ENCODE measurements at places on chromosomes 16 and 17.

GRCh38 chr16:6377956-6378355 lies 954.7 kb upstream of the RBFOX1 start:
- no peak for DNase-seq

DNA sequence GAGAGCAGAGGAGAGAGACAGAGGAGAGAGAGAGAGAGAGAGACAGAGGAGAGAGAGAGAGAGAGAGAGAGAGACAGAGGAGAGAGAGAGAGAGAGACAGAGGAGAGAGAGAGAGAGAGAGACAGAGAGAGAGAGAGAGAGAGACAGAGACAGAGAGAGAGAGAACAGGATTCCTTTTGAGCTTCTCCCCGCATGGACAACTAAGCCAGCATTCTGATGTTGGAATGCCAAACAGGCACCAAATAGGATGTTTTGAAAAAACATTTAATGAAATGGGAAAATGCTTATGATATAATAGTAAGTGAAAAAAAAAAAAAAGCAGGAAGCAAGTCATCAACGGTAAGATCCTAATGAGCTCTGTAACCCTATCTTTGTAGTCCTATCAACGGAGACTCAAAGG lies 60.7 kb downstream of the ARSG start:
- DNase-seq: no peak

- DNase-seq: no peak
Observed at GRCh38 chr16:85751698-85752501, 1.0 kb upstream of the C16orf74 start.

- DNase-seq: peak; percentile 82
Observed at GRCh38 chr17:44779211-44780025, 20.6 kb downstream of the ADAM11 start.

DNA sequence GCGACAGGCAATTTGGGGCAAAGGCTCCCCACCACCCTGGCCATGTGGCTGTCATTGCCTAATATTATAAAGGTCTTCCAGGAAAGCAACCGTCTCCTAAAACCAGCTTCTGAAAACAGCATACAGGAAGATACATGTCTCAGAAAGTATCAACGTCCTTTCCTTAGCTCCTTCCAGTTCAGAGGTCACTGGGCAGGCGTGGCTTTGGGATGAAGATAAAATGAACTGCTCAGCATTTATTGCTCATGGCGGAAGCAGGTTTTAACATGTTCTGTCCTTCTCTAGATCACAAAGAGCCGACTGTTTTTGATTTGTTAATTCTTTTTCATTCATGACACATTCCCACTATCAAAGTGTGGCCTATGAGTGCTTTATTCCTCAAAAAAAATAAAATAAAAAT lies 8.0 kb downstream of the CFAP20 start:
- no peak for DNase-seq

GRCh38 chr17:78605886-78606285 lies 28.7 kb upstream of the DNAH17 start:
- no peak for DNase-seq

DNA sequence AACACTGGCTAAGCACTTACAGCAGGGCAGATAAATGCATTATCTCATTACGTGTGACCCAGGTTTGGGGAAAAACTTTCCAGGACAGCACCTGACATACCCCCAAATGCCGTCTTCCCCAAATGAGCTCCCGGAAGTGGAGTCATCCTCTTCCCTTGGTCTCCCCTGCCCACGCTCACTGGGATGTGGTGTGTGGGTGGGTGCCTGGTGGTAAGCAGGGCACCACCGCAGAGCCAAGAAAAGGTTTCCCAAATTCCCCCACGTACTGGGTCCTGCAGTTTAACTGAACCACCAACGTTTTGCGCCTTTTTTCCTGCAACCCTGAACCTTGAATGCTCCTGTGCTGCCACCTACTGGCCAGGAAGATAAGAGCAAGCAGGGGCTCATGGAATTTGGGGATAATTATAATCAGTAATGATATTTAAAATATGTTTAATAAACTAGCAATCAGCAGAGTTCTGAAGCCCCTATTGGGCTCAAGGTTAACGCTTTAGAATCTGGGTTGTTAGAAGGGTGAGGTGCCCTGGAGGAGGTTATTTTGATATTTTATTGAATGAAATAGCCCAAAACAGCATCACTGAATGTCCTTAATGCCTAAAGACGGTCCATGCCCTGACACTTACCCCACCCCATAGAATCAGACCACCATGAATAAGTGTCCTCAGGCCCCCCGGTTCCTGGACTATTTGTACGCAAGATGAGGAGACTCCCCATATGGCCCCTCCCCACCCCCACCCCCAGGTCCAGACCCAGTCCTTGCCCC lies 8.0 kb downstream of the SPPL2C start:
- no peak for DNase-seq

DNA sequence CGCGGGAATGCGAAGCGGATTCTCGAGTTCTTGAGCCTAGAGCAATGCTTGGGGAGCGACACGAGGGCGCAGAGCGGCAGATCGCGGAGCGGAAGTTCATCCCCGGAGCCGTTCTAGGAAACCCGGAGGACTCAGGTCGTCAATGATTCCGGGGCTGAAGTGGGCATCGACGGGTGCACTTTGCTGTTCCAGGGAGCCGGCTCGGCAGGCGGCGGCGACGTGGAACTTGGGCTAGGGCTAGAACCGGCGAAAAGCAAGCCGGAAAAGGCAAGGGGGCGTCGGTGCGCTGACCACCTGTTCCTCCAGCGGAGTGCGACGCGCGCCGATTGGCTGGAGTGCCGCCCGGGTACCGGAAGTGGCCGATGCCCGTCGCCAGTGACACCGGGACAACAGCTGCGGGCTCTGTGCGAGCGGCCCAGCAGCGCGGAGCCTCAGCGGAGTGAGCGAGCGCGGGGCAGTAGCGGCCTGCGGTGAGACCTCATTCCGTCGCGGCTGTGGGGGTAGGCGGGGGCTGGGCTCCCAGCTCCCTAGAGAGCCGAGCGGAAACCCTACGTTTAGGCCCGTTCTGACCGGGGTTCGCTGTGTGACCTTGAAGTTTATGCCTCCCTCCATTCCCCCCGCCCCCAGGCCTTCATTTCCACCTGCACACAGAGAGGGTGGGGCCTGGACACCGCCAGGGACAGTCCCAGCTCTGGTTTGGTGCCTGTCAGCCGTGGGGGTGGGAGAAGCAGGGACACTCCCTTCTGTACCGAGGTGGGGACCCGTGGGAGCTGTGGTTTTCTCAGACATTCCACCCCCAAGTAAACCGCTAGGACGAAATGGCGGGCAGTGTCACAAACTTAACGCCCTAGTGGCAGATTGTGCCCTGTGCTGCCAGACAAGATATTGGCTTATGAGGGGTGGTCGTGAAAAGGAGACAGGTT lies at the start of gene ZFP3:
TSS of gene ZFP3 (plus strand) at position 362 of the 923 bp plus-strand sequence. CDS start 13,038 bp downstream, outside the sequence.
- DNase-seq: peak; percentile 88

DNA sequence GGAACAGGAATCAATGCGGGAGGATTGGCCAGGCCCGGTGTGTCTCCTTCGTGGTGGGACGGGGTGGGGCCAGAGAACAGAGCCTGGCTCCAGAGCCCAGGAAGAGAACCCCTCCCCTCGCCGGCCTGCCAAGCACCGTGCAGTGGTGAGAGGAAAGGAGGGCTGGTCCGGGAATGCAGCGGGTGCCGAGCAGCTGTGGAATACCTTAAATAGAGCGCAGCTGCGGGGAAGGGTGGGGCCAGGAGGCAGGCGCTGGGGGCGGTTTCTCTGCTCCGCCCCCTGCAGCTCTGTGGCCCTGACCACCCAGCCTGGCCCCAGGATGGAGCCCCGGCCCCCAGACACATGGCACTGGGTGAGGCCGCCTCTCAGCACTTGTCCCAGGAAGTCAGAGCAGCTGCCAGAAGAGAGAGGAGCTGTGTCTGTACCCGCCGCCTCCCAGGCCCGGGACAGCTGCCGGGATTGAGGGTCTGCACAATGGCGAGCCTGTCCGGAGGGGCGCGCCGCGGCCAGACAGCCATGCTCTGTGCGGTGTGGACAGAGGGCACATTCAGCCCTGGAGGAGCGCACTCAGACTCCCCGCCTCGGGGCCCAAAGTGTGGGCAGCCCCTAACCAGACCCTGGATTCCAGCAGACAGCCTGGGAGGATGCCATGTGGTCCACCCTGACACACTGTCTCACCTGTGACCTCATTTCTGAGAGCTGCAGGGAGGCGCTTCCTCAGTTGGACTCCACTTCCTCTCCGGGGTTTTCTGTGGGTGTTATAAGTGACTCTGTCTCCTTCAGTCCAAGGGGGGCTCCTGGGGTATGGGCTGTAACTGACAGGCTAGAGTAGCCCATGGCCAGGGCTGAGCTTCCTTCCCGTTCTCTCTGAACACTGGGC lies 268.8 kb downstream of the SEC14L1 start:
- DNase-seq: no peak

DNA sequence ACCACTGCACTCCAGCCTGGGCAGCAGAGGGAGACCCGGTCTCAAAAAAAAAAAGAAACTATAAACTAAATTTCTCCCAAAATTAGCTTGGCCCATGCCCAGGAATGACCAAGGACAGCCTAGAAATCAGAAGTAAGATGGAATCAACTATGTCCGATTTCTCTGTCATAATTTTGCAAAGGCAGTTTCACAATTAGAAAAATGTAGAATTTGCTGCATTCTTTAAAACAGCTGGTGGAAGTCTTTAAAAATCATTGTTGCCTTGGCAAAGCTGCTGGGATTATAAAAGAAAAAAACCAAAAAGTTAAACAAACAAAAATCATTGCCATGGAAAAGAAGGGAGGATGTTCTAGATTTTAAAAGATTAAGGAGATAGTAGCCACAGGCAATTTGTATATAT lies 32.4 kb downstream of the WWP2 start:
- DNase-seq: no peak

- DNase-seq: no peak
Observed at GRCh38 chr17:44780845-44781480, 22.2 kb downstream of the ADAM11 start.

DNA sequence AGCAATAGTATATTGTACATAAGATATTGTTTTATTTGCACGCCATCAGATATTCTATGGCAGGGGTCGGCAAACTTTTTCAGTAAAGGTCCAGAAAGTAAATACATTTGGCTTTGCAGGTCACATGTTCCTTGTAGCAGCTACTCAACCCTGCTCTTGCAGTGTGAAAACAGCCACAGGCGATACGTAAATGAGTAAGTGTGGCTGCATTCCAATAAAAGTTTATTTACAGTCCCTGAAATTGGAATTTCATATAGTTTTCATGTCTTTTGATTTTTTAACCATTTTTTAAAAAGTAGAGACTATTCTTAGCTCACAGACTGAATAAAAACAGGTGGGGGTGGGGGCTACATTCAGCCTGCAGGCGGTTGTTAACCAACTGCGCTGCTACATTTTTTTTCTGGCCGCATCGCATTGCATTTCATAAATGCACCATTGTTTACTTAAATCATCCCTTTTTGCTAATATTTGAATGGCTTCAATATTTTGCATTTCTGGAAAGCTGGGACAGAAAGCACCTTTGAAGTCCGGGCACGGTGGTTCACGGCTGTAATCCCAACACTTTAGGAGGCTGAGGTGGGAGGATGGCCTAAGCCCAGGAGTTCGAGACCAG lies 50.5 kb upstream of the HAPSTR1 start:
- DNase-seq: no peak

- no peak for DNase-seq
Observed at GRCh38 chr17:58475985-58476384, 12.2 kb downstream of the HSF5 start.

DNA sequence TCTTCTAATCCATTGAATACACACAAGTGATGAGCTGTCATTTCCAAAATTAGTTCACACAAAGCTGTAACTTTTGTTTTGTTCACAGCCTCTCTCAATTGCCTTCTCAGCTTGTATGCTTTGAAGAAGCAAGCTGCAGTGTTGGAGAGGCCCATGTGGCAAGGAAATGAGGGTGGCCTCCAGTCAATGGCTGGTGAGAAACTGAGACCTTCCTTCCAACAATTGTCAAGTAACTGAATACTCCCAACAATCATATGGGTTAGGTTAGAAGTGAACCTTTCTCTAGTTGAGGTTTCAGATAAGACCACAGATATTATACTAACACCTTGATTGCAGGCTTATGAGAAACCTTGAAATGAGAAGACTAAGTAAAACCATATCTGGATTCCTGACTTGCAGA lies 82.4 kb upstream of the SOX9 start:
- DNase-seq: no peak

- no peak for DNase-seq
Observed at GRCh38 chr16:70656712-70657263, 10.4 kb downstream of the IL34 start.

DNA sequence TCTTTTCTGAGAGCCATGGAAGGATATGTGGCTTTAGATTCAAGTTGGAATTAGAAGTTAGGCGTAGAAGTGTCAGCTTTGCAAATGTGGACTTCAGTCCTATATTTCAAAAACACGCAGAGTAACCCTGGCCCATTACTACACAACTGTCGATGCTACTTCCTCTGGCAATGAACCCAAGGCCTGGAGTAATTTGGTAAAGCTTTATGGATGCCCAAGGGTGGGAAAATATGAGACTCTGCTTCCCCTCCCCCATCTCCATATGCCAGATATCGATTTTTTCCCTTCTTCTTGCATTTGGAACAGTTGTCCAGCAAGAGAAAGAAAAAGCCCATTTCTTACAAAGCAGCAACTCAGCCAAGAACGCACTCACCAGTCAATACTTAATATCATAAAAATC lies 2.9 kb upstream of the MAP1LC3B start:
- no peak for DNase-seq

- peak; percentile 34 for DNase-seq
Observed at GRCh38 chr17:17886726-17887125, 49.9 kb upstream of the SREBF1 start.

- peak; percentile 96 for DNase-seq
Observed at GRCh38 chr17:75096082-75096625, 8.4 kb downstream of the SLC16A5 start.

DNA sequence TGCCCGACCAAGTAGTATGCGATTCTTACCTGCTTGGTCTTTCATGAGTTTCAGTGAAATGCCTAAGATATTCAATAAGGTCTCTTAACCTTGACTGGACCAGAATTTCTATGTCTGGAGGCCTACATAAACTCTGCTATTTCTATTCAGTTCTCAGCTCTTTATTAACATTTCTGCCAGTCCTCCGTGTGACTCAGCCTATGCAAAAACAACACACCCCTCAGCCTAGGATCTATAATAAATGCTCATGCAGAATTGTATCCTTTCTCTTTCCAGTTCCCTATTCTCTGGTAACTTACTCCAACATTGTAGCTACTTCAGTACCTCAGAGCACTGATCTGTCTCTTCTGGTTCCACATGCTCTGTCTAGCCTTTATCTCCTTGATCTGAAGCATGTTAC lies 1507.4 kb downstream of the CDH11 start:
- DNase-seq: no peak

DNA sequence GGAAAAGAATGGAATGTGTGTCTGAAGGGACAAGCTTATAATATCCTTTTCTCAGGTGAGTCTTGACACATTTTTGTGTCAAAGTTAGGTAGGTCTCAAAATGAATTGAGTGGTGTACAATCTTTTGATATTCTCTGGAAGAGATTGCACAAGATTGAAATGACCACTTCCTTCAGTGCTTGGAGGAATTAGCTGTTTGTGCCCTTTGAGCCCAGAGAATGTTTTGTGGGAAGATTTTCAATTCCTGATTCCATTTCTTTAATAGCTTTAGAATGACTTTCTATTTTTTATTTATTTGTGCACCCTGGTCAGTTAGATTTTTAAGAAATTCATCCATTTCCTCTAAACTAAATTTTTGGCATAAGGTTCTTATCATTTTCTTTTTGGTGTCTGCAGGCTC lies 1.6 kb upstream of the CCL13 start:
- DNase-seq: no peak

- DNase-seq: peak; percentile 73
Observed at GRCh38 chr17:49223517-49224197, 6.9 kb downstream of the PHOSPHO1 start.

GRCh38 chr17:66987059-66987616 lies 22.6 kb downstream of the CACNG4 start:
- DNase-seq: no peak

- DNase-seq: no peak
Observed at GRCh38 chr17:48561884-48562810, 16.0 kb downstream of the HOXB4 start.

- no peak for DNase-seq
Observed at GRCh38 chr16:88363239-88363891, 19.4 kb upstream of the ZNF469 start.
